ENCODE measurements at places on chromosomes 11 and 22.

DNA sequence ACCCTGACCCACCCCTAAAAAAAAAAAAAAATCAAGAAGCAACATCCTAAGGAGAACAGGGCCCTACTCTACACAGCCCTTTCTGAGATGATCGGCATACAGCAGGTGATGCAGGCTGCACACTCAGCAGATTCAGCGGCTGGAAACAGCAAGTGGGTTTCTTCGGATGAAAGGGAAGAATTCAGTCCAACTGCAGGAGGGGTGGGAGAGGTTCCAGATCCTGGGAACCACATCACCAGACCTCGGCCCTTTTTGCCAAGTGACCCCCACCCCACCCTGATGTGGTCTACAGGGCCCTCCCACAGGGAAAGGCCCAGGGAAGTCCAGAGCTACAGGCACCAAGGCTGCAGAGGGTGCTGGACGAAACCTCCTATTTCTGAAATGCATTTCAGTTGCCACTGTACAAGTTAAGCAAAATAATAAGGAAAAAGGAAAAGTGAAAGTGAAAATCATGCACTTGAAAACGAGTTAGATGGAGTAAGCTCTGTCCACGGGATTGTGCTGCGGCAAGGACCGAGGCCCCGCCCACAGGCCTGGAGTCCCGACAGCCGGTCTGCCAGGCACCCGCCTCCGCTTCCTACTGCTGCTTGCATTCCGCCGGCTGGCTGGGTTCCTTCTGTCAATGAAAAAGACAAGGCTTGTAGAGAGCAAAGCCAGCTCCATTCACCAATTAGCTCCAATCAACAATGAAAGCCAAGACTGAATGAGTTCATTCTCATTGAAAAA lies 16.0 kb upstream of the PHLDA2 start:
- DNase-seq, result no peak

DNA sequence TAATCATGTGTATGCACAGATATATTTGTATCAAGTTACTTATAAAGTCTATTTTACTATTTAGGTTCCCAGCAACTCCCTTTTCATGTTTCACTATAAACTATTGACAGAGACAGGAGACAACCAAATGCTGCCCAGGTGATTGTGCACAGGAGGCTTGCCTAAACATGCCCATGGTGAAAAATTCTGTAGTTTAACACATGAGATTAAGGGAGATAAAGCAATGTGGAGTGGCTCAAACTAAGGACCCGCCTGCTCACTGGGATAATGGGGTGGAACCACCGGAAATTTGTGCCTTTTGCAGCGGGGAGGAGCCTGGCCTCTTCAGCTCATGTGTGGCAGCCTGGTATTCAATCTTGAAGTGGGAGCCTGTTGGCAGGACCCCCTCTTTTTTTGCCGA lies 459.5 kb upstream of the CNTN5 start:
- no peak for DNase-seq

- no peak for DNase-seq
Observed at GRCh38 chr11:69726019-69726418, 22.2 kb upstream of the FGF19 start.

- no peak for DNase-seq
Observed at GRCh38 chr11:73382747-73383146, 6.5 kb downstream of the RELT start.

GRCh38 chr22:24125941-24126340 lies 55.3 kb upstream of the SUSD2 start:
- no peak for DNase-seq

DNA sequence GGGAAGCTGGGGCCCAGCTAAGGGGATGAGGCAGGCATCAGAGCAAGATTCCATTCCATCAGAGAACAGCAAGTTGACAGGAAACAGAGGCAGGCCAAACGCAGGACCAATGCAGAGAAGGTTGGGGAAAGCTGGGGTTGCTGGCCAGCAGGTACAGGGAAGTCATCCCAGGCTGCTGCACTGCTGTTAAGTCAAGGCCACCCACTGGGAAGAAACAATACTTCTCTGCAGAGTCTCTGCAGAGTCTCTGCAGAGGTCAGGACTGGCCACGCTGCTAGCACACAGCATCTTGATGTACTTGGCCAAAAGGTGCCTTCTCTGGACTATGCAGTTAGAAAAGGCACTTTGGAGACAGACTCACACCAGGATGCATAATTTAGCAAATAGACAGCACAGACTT lies 68.5 kb upstream of the CSNK2A3 start:
- DNase-seq, result no peak

Data from stimulated activated CD8-positive, alpha-beta memory T cell treated with anti-CD3 and anti-CD28 coated beads, Interleukin-7, amount 100 ng/mL, for 1 hour (primary cell).